Dorsolateral prefrontal cortex (tissue), 122 donors: ENCODE measurements at places on chromosomes 2 and 18. TPM values are rescaled to one million over a fixed set of nuclear protein-coding genes. Genes with fewer than 3 reads are reported as not detected.
A peak's percentile ranks its signal among the peaks of the same experiment; 100 is the strongest.

- DNase-seq = no peak
Observed at GRCh38 chr2:42876326-42876751, 84.0 kb upstream of the HAAO start.

DNA sequence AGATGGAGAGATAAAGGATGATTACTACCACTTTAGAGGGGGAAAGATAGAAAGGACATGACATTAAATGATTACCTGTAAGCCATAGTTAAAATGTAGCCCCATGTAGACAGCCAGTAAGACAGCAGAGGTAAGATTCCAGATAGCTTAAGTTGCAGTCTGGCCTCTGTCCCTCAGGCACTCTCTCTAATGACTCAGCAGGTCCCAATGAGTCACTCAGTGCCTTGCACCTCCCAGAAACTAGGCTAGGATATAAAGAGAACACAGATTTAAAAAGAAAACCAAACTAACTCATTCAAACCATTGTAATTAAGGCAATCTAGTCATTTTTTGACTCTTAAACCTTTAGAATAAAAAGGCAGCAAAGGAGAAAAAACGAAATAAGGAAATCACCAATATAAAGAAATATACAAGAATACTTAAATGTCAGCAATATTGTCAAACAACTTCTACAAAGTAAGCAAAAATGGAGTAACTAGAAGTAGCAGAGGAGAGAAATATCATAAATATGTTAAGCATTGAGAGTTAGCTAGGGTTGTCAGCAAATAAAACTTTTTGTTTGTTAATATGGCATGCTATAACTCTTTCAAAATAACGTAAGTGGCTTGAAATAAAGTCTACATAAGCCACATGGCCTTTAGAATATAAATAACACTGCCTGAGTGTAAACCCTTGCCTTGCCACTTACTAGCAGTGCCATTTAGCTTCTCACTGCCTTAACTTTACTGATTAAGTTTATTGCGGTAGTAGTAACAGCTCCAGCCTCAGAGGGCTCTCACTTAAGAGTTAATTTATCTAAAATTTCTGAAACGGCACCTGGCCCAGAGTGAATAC lies 48.5 kb downstream of the SOCS6 start:
- DNase-seq = no peak

GRCh38 chr18:28407681-28408080 lies 230.8 kb upstream of the CDH2 start:
- DNase-seq = no peak

Gene ALPP
- total RNA-seq = not detected

GRCh38 chr2:128277961-128278681 lies 40.5 kb downstream of the HS6ST1 start:
- DNase-seq = peak; percentile 37

- DNase-seq = no peak
Observed at GRCh38 chr18:58586886-58587285, 42.0 kb downstream of the ALPK2 start.

Gene TTN
- 13.9 TPM for total RNA-seq

Gene KIAA2012
- total RNA-seq = 5.2 TPM

DNA sequence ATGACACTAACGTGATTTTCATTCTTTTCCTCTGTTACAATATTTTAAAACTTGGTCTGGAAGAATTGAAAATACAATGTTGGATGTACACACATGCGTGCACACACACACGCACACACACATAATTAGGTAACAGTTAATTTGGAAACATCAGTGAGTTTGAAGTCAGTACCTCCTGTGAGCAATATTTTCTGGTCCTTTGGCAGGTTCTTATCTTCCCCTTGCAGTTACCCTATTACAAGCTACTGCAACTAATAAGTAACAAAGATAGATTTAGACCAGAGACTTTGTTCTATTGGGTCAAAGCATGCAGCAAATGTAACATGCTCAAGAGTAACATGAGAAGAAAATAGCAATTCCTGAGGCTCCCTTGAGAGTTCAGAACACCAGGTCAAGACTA lies 73.3 kb downstream of the ZNF385B start:
- no peak for DNase-seq

GRCh38 chr2:142112757-142113221 lies 18.0 kb downstream of the LRP1B start:
- no peak for DNase-seq

DNA sequence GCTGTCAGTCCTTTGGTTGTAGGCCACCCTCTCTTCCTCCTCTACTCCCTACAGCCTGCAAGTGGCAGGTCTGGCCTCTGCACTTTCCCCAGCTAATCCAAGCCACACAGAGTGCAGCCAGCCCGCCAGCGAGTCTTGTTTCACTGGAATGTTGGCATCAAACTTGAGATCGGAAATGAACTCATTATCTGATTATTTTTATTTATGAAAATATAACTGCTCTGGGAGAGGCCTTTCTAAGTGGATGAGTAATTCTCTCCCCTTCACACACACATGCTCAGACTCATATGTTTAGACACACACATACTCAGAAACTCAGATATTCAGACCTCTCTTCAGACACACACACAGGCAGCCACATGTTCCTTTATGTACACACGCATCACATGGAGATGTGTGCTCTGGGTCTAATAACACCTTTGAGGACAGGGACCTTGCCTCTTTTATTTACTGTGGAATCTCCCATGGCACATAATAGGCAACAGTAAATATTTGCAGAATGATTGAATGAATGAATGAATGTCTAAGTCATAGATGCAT lies 151.3 kb downstream of the ZFP36L2 start:
- no peak for DNase-seq

Gene PLGLB1
- total RNA-seq = 20.5 TPM

GRCh38 chr2:169827272-169828140 lies at the start of gene UBR3:
Gene UBR3, plus strand, starts transcription at chr2:169827454. Its CDS starts 54 bp downstream, at chr2:169827508.
- DNase-seq = peak; percentile 92

- no peak for DNase-seq
Observed at GRCh38 chr2:11710210-11710609, 36.2 kb upstream of the LPIN1 start.
